ENCODE measurements at places on chromosomes 6 and 20.

DNA sequence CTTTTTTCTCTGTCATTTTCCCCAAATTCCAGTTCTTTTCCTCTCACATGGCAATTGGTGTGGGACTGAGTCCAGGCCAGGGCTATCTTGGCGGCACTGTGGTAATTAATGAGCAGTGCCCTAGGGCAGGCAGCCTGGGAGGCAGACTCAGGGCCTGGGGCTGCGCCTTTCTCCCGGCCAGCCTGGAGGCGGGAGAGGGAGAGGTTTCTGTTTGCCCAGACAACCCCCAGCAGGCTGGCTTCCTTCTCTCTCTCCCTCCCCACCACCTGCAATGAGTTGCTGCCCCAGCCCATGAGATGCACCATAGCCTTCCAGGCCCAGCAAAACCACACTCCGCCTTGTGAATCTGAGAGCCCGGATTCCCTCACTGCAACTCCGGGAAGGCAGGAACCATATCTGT, 15.1 kb upstream of the CCDC167 start:
- DNase-seq = no peak

GRCh38 chr20:16621435-16622141, 48.3 kb upstream of the KIF16B start:
- no peak for DNase-seq

GRCh38 chr20:1829531-1829930, 65.7 kb upstream of the SIRPA start:
- DNase-seq = no peak

- no peak for DNase-seq
Observed at GRCh38 chr6:42104804-42105125, 37.7 kb downstream of the C6orf132 start.

- no peak for DNase-seq
Observed at GRCh38 chr6:41164551-41165120, 1.7 kb upstream of the TREM2 start.

DNA sequence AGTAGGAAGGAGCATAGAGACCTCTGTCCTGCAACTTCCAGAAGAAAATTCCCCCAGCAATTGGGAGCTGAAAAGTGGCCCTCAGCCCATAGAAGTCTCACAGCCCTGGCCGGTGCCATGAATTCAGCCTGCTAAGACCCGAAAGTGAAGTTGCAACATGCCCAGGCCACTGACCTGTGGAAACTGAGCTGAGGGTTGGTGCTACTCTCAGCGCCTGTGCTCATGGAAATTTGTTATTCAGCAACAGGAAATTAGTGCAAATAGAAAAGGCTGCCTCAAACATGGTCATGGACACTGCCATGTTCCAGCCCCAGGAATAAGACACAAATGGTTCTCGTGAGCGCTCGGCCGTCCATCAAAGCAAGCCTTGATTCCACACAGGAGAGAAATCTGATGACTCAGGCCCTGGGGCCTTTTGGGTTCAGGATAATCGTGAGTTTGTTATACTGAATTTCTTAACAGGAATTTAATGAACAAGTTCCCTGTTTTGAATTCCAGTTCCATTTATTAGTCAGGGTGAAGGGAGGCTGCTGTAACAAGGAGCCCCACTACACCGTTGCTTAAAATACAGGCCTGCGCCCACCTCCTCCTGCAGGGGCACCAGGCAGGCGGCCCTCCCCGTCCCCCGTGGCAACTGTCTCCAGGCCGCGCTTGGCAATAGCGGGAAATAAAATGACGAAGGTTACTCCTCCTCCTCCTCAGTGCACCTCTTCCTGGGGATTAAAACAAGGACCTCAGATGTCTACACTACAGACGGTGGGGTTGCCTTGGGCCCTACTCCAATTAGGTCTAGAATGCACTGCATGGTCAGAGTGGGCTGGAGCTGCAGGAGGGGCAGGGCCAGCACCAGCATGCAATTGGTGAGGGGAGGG, 152.9 kb downstream of the ERMARD start:
- DNase-seq = no peak

DNA sequence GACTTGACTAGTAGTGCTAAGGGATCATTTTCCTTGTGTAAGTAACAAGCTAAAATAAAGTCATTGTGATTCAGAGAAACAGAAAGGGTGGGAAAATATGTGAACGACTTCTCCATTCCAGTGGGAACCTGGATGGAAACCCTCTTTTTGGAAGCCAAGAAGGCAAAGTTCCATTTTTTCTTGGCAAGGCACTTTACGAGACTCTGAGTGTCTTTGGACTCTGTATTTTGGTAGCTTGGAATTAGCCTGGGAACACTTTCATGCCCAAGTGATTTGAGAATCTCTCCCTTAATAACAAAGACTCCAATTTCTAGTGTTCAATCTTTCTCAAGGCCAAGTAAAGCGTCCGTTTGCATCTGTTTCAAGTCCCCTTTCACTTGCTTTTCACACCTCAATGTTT, 100.5 kb upstream of the SASH1 start:
- DNase-seq = no peak

- no peak for DNase-seq
Observed at GRCh38 chr6:107871016-107871415, 46.9 kb upstream of the SCML4 start.

GRCh38 chr6:143262859-143263258, 187.6 kb downstream of the ADAT2 start:
- DNase-seq = no peak

DNA sequence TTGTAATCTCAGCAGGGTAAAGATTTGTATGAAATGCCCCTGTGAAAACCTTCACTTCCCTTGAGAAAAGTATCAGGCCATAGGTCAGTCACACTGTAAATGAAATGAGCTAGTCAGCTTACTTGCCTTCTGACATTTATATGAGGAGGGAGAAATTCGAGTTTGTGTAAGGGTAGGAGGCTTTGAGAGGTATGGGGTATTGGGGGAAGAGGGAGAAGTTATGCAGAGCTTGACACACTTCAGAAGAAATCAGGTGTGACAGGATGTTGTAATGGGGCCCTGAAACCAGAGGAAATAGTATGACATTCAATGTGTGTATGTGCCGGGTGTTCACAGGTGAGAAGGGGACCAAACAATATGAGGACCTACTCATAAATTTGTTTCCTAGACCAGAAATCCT, 64.2 kb upstream of the CCN6 start:
- DNase-seq = no peak

DNA sequence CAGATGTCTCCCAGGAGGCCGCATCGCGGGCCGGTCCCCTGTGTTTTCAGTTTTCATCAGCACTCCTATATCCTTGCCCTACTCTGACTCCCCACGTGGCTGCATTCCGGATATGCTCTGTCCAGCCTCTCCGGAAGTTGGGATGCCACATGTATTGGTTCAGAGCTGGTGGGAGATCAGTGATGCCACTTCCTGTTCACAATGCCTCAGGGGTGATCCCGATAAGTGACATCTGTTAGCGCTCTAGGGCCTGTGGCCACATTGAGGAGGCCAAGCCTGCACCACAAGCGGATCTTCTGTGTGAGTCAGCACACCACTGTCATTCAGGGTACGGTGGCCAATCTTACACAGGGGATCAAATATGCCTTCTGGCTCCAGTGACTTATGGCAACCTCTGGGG, 57.8 kb downstream of the PPP1R3G start:
- DNase-seq = no peak

DNA sequence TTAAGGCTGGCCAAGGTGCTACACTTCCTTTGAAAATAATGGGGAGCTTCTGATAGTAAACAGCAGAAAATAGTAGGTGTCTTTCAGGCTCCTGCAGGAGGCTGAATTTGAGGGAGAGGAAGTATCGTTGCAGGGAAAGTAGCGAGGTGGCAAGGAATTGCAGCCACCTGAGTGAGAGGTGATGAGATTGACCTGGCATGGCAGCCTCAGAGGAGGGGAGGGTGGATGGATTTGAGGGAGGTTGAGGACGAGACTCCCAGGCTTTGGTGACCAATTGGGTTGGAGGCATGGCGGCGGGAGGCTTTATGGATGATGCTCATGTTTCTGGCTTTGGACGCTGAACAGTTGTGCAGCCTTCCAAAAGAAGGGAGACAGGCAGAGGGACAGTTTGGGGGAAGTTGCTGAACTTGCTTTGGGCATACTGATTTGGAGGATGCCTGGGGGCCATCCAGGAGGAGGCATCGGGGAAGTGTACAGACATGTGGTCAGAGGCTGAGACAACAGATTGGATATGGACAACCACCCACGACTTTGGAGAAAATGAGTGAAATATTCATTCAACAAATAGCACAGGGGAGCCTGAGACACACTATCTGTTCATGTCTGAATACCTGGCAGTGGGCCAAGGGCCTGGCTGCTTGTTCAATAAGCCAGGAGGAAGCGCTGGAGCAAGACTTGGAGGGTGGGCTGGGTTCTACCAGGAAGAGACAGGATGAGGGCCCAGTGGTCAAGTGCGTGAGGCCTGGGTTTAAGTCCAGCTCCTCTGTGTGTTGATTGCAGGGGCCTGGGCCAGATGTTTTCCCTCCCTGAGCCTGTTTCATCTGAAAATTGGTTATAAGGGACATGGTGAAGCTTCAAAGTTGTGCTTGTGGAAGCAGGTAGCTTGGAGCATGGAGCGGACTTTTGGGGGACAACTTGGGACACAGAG, 113.2 kb downstream of the CEBPB start:
- DNase-seq = peak; percentile 86

DNA sequence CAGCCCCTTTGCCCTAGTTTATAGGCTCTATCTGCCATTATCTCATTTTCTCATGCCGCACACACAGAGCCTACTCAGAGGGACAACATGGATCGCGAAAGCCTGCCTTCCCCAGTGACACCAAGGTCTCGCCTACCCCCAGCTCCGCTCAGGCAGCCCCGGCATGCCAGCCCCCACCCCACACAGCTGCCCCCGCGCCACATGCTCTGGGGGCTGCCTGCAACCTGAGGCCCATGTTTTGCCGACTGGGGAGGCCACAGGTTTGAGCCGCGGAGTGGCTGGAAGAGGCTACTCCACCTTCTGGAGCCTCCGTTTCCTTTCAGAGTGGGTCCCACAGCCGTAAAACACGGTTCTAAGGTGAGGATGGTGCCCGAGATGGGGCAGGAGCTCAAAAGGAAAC, 102.1 kb downstream of the ASXL1 start:
- no peak for DNase-seq

- no peak for DNase-seq
Observed at GRCh38 chr6:7640607-7641577, 50.9 kb downstream of the SNRNP48 start.

DNA sequence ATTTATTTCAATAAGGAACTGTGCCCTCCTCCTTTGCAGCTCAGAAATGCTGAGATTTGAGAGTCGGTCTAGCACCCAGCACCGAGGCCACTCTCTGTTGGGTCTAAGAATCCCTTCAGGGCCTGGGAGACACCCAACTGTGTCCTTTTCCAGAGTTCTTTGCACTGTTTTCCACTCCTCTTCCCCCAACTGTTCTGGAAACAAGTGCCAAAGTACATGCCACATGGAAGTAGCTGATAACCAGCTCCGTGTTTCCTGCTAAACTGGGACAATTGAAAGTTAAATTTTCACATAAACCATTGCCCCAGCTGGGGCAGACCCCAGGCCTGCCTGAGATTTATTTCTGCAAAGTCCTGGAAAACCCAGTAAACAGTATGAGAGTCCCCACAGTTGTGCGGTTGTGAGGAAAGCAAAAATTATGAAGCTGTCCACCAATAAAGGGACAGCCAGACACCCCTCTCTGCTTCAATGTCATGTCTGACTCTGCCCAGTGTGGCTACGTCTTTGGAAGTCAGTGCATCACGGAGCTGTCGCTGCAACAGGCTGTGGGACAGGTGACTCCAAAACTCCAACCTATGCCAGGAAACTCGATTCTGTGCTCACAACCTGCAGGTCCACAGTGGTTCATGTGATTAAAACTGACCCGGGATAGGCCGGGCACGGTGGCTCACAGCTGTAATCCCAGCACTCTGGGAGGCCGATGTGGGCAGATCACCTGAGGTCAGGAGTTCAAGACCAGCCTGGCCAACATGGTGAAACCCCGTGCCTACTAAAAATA, 178.0 kb upstream of the AFDN start:
- DNase-seq = no peak

- no peak for DNase-seq
Observed at GRCh38 chr20:31695849-31696804, 26.5 kb downstream of the BCL2L1 start.

GRCh38 chr6:18400831-18401446, 13.8 kb downstream of the RNF144B start:
- DNase-seq = no peak

DNA sequence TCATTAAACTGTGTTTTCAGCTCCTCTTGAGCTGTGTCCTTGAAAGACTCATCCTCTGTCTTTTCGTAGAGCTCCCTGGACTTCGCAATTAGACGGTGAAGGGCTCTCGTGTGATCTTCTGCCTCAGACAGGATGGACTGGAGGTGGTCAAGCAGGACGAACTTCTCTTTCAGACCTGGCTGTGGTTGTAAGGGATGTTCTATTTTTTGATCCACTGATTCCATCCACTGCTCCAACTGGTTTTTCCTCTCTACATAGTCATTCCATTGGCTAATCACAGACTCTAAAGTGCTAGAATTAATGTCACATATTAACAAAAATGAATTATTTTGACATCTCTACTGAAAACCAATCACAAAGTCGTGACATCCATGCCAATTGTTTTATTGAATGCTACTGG, 250.1 kb downstream of the SYNE1 start:
- no peak for DNase-seq

- DNase-seq = no peak
Observed at GRCh38 chr6:135884136-135884535, 32.6 kb downstream of the PDE7B start.

DNA sequence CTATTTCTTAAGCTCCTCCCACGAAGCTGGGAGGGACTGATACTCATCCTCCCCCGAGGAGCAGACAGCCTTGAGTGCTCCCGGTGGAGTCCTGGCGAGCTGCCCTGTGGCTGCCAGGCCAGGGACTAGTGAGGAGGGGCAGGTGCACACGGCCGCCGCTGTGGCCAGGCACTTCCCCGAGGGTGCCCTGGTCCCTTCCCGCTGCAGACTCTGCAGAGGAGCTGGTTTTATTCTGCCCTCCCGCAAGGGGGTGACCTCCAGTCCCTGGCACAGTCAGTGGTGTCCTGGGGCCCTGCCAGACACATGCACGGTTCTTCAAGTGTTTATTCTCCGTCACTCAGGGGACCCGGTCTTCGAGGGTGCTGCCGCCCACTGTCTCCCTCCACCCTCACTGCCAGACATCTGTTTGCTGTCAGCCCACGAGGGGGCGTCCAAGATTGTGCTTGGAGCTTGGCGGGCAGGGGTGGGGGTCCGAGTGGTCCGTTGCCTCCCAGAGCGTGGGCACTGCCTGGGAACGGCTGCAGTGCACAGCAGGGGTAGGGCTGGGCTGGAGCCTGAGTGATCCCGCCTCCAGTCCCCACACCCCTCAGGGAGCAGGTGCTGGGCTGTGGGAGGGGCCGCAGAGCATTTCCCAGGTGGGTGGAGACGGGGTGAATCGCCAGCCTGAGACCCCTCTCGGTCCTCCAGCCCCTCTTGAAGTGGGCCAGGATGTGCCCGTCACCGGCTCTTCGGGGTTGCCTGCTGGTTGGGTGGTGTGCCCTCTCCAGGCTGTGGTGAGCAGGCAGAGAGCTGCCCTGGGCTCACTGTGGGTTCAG, 3.1 kb upstream of the CABLES2 start:
- DNase-seq = no peak

- DNase-seq = no peak
Observed at GRCh38 chr6:167298127-167298526, 7.0 kb downstream of the UNC93A start.

DNA sequence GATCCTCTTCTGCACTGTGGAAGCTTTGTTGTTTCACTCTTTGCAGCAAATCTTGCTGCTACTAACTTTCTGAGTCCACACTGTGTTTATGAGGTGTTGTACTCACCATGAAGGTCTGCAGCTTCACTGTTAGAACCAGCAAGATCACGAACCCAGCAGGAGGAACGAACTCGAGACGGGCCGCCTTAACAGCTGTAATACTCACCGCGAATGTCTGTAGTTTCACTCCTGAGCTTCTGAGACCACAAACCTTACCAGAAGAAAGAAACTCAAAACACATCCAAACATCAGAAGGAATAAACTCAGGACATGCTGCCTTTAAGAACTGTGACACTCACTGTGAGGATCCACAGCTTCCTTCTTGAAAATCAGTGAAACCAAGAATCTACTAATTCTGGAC, 48.1 kb upstream of the MBOAT1 start:
- no peak for DNase-seq

Measured in HFF-Myc (cell line).